Activated T-cell treated with anti-CD3 and anti-CD28 coated beads, Interleukin-2, amount 50 U/mL, for 24 hours (primary cell): ENCODE measurements at places on chromosomes 1 and 21.
A peak's percentile ranks its signal among the peaks of the same experiment; 100 is the strongest.

DNA sequence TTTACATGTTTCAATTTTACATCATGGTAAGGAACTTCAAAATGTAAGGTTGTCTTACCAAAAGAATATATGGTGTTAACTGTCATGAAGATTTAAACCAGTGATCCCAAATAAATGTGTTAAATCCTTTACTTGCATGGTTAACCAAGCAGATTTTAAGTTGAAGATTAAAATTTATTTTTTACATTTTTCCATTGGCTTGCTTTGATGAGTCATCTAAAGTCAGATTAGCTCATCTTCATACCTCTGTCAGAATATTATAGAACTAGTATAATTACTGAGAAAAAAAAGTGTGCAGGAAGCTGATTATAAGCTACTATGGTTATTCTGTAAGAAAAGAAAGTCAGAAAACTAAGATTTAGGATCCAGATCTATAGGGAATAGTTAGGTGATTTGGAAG lies 95.3 kb upstream of the DPH5 start:
- DNase-seq: no peak

DNA sequence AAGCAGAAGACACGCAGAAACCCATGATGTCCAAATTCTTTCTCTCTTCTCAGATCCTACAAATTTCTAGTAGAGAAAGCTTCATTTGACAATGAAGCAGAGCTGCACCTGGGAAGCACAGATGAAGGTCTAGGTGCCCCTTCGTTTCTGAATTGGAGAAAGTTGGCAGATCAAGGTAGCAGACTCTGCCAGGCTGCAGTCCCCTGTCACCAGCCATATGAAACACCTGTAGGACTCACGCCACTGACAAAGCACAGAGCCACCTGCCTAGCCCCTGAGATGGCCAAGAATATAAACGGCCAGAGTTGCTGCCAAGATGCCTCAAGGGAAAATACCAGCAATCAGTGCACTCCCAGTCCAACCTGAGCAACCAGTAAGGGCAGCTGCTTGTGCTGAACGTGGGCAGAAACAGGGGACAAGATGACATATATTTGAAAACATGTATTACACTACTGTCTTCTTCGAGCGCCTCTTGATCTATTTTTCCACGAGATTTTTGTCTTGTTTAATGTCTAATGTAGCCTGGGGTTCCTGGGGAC lies 20.6 kb upstream of the PLEKHA6 start:
- no peak for DNase-seq

GRCh38 chr1:155094622-155094948 lies 15.9 kb downstream of the EFNA3 start:
- DNase-seq: no peak

- DNase-seq: no peak
Observed at GRCh38 chr1:42998386-42998785, 39.7 kb upstream of the SLC2A1 start.

- DNase-seq: no peak
Observed at GRCh38 chr1:116433275-116434257, 60.5 kb downstream of the ATP1A1 start.

- no peak for DNase-seq
Observed at GRCh38 chr1:201661823-201662359, 123.0 kb downstream of the NAV1 start.

GRCh38 chr1:192445839-192446489 lies 129.2 kb downstream of the RGS21 start:
- peak; percentile 35 for DNase-seq

DNA sequence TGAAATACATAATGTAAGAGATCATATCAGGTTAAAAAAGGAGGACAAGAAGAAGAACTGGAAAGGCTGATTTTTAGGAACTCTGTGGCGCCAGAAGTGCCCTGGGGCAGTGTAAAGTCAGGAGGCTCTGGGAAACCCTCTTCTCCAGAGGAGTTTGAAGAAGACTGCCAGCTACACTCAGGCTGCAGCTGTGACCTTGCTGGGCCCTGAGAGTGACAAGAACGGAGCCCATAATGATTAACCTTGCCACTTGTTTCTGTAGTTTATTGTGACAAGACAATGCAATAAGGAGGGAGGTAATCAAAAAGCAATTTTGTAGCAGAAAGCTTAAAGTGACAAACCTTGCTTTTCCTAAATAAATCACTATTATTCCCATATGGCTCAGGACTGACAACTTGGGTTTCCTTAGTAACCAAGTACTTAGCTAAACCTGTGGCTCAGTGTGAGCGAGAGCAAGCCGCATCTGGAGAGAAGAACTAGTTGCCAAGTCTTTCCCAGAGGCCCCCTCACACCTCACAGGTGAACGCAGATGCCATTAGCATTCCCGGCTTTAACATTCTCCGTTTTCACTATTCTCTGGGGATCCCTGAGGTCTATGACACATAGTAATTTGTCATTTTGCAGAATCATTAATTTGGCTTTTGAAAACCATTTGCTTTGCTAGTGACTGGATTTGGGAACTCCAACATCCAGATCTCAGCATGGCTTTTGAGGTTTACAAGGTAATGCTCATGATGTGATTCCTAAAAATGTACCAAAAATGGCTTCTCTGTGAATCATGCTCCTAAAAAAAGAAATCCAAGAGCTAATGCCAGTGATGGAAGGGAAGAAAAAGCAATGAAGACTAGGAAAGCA lies 115.9 kb downstream of the OMA1 start:
- no peak for DNase-seq

DNA sequence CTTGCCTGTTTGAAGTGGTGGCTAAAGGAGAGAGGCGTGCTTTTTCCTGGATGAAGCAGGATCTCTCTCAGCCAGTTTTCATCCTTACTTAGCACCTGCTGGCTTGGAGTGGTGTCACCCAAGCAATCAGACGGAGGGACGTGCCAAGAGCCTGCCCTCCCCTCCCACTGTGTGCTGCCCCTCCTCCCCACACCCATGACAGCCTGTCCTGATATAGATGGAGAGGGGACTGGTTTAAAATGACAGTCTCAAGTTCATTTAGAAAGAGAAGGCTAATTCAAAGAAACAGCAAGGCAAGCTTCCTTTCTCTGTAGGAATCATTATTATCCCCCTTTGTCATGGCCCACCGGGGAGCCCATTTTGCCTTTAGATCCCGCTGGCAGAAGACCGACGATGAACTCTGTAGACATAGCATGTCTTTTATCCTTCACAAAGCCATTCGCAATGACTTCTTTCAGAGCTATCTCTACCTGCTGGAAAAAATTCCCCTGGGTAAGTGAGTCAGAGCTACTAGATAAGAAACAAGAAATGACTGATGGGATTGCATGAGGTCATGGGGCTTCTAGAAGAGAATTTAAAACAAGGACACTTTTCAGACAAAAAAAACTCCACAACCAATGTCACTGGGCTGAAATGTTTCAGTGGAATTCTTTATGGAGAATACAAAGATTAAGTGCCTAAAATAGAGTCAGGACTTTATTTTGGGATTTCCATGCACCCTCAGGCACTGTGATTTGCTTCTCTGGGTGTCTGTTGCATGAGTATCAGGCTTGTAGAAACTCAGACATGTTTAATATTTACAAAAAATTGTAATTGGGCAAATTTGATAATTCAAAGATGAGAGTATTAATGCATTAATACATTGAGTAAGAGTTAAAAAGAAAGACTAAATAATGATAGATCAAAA lies at the start of gene NTMT2:
TSS of gene NTMT2 (plus strand) at position 190 of the 907 bp plus-strand sequence. CDS start at position 339, 149 bp downstream.
- DNase-seq: no peak

DNA sequence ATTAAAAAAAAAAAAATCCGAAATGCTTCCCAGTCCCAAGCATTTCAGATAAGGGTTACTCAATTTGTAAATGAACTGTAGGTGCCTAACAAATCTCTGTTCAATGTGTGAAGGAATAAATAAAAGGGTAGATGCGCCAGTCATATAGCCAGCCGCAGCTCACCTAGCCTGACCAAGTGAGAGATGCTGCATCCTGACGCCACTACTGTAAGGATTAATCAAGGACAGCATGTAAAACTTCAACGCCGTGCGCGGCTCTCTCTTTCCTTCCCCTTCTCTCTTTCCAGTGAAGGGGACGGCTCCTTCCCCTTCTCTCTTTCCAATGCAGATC lies 441 bp downstream of the PPT1 start:
- DNase-seq: no peak

- DNase-seq: no peak
Observed at GRCh38 chr1:14519976-14520375, 78.5 kb upstream of the KAZN start.

DNA sequence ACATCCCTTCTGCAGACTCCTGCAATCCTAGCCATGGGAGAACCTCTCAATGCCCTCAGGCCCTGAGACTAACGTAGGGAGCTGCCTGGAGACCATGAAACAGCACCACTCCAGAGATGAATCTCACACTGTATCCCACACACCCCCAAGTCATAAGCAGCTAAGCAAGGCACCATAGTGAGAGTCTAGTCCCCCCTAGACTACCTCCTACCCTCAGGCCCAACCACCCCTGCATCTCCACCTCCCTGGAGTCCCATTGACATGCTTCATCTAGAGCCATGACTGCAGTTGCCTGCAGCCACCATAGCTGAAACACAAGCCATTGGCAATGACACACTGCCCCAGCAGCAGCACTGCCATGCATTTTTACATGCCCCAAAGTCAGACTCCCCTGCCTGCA lies 17.4 kb downstream of the SPRR2G start:
- no peak for DNase-seq

GRCh38 chr1:3249631-3250501 lies 180.9 kb downstream of the PRDM16 start:
- DNase-seq: no peak

DNA sequence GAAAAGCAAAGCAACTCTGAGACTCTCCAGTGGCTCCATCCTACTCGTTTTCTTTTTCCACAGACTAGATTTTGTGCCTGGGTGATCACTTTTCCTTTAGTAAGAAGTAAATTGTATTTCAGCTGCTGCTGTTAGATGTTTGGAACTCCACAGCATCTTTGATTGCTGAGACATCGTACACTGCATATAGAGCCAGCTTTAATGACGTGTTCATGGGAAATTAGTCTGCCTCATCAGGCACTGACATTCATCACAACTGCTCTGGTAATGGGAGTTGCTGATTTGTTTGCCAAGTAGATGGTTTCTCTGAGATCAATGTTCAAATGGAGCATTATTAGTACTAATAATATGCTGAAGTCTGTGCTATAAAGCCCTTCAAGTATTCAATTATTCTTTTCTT lies 573.8 kb upstream of the NR5A2 start:
- no peak for DNase-seq

DNA sequence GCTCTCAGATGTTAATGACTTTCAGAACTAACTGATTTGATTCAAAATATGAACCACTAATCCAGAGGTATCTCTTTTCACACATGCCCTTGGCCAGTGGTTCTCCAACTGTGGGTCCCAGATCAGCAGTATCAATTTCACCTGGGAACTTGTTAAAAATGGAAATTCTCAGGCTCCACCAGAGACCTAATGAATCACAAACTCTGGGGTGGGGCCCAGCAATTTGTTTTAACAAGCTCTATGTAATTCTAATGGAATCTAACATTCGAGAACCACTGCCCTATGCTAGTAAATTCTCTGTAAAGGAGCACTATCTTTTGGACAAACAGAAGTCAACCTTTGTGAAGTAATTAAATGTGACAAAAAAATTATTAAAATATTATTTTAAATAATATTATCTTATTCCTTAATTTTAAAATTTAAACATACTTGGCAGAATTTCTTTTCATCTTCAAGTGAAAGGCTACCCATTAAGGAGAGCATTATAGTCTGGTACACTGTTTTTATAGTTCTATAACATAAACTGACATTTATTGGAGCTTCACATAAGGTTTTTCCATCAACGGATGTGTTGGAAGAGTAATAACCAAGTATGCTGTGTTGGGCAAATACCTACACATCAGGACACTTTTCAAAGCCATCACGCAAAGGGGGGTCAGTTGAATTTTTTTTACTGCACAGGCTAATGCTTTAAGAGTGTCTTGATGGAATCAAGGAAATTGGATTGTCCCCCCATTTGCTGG lies 130.4 kb downstream of the LHX4 start:
- DNase-seq: no peak

GRCh38 chr1:110235181-110235833 lies 25.2 kb downstream of the KCNC4 start:
- no peak for DNase-seq

- DNase-seq: no peak
Observed at GRCh38 chr1:36464605-36465393, 615 bp upstream of the MRPS15 start.

GRCh38 chr1:89953131-89953626 lies 41.7 kb upstream of the ZNF326 start:
- no peak for DNase-seq

GRCh38 chr1:154808261-154808908 lies 61.7 kb downstream of the KCNN3 start:
- DNase-seq: no peak

GRCh38 chr1:27632387-27633297 lies 2.3 kb downstream of the FGR start:
- peak; percentile 61 for DNase-seq

DNA sequence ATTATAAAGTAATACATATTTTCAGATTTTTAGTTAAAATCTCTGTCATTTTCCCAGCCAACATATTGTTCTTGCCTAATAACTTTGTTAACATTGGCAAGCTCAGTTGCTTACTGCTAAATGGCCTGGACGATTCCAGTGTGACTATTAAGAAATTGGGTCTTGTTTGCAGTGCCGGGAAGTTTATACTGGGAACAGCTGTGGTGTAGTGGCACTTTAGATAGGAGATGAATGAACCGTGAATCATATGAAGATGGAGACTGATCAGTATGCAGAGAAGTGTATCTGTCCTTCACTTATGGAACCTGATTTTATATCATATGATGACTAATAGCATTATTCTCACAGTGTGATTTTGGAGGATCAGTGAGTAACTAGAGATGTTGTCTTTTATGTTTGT lies 3.3 kb downstream of the CHRM3 start:
- no peak for DNase-seq

GRCh38 chr1:22611530-22611947 lies 24.9 kb upstream of the C1QA start:
- peak; percentile 39 for DNase-seq

DNA sequence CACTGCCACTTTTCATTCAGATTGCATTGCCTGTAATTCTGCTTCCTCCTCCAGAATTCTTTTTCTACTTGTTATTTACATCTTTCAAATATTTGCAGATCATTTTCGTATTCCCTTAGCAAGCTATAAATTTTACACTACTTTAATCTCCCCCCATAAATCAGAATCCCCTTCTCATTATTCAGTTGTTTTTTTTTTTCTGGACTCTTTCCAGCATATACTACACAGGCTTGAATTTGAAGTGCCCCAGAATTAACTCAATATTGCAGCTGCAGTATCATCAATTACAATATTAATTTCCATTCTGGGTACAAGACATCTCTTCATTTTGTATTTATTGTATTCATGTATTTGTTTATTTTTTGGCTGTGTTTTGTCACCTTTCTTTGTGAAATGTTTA lies 1494.3 kb downstream of the AMY1C start:
- DNase-seq: no peak

DNA sequence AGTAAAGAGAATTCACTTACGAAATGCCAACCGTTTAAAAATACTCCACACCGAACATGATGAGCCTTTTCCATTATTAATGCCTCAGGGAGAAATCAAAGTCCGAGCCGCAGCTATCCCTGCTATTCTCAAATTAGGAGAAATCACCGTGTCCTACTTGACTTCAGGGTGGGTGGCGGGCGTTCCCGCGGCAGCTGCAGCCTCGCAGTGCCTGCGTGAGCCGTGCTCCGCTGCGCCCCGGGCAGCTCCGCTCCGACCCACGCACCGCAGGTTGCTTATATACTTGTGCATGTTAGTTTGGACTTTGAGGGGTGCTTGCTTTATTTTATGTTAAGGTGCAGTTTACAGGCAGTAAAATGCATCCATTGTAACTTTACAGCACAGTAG lies 35.6 kb upstream of the PCBP3 start:
- DNase-seq: peak; percentile 19

GRCh38 chr1:33258788-33259274 lies 2.5 kb downstream of the ZNF362 start:
- DNase-seq: no peak
